ENCODE measurements at places on chromosomes 12 and 14. TPM values are rescaled to one million over a fixed set of nuclear protein-coding genes. Genes with fewer than 3 reads are reported as not detected.

DNA sequence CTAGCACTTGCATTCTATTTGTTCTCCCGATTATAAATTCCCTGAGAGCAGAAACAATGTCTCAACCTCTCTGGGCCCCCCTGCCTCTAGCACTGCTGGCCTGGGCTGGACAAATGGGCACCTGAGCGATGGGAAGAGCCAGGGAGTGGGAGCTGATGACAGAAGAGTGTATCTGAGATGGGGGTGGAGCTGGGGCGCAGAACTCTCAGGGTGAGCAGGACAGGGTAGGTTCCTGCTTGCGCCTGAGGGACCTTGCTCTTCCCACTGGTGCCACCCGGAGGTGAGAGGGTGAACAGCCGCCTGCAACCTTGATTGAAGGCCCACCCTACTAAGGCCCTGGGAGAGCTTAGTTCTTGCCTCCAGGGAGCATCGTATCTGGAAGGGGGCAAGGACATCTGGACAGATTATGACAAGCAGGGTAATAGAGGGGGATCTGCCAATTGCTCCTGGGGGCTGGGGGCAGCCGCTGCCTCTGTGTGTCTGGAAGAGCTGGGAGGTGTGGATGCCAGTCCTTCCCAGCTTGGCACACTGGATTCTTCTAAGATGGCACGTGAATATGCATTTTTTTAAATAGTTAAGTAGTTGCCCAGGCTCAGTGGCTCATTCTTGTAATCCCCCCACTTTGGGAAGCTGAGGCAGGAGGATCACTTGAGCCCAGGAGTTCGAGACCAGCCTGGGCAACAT lies 43.0 kb upstream of the TSPAN9 start:
- DNase-seq = no peak

GRCh38 chr14:64634558-64634957 lies 69.7 kb upstream of the PLEKHG3 start:
- no peak for DNase-seq

GRCh38 chr14:97724265-97724731 lies 927.1 kb downstream of the VRK1 start:
- DNase-seq = no peak

DNA sequence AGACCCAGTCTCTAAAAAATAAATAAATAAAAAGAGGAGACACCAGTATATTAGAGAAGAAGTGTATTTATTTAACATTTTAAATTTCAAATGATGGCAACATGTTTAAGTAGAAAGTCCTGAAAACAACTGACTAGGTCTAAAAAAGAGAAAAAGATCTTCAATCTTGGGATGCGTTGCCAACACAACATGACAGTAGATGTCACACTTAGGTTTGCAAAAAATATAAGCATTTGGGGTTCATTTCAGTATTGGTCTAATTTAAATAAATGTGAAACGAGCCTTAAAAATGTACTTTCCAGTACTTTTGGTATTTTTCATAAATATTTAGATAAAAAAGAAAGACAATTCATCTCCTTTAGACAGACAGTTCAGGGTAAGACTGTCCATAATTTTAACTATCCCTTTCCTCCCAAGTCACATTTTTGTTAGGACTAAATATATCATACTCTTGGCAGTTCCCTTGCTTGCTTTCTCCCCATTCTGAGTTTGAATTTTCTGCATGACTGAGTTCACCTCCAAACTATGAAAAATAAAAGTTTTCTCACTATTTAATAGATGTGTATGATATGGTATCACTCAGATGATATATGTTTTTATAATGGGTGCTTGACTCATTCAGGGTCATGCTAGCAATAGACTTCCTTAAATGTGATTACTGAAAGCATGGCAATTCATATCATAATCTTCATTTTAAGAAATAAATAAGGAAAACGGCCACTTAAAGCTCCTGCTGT lies 4.3 kb downstream of the C14orf93 start:
- no peak for DNase-seq

DNA sequence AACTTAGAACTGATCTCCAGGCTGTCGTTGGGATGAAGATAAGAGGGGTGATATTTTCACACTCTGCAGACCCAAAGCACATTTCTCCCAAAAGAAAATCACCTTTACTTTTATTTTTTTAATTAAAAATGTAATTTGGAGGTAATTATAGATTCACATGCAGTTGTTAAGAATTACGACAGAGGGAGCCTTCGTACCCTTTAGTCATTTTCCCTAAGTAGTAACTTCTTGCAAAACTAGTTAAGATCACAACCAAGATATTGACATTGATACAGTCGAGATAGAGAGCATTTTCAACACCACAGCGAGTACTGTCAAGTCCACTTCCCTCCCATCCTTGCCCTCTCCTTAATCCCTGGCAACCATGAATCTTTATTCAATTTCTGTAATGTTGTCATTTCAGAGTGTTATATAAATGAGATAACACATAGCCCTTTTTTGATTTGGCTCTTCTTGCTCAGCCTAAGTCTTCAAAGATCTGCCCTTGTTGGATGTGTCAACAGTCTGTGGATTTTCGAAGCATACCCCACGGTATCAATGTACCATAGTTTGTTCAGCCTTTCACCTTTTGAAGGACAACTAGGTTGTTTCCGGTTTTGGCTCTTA lies 39.6 kb downstream of the DNAH10 start:
- DNase-seq = no peak

The WSB2 gene
- total RNA-seq = 36.2 TPM

The SMOC1 gene
- total RNA-seq = not detected

- no peak for DNase-seq
These were observed at the start of gene CISTR for GRCh38 chr12:53751336-53752191. Gene CISTR, minus strand, starts transcription at chr12:53751979.

The NID2 gene
- total RNA-seq = 2.2 TPM

- no peak for DNase-seq
These were observed 75.9 kb upstream of the FBRSL1 start for GRCh38 chr12:132413931-132414588.

GRCh38 chr12:129657179-129657578 lies 246.6 kb downstream of the TMEM132D start:
- DNase-seq = no peak

- DNase-seq = no peak
These were observed 149.5 kb downstream of the NOVA1 start for GRCh38 chr14:26448181-26448855.

DNA sequence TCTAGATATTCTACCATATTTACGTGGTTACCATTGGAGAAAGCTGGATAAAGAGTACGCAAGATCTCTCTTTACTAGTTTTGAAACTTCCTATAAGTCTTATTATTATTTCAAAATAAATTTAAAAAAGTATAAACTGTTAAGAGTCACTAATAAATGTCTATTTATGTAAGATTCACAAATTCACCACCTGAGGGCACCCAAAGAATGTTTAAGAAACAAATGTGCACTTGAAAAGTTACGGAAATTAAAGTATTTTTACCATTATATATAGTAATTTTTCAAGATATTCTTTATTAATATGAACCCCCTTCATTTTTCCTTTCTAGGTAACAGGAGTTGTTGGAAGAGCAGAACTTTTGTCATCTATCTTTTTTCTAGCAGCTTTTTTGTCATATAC lies 11.9 kb downstream of the TMTC3 start:
- no peak for DNase-seq

- no peak for DNase-seq
These were observed 17.6 kb upstream of the SRP54 start for GRCh38 chr14:34964977-34965764.

GRCh38 chr12:105721051-105721825 lies 390.7 kb downstream of the C12orf75 start:
- no peak for DNase-seq

DNA sequence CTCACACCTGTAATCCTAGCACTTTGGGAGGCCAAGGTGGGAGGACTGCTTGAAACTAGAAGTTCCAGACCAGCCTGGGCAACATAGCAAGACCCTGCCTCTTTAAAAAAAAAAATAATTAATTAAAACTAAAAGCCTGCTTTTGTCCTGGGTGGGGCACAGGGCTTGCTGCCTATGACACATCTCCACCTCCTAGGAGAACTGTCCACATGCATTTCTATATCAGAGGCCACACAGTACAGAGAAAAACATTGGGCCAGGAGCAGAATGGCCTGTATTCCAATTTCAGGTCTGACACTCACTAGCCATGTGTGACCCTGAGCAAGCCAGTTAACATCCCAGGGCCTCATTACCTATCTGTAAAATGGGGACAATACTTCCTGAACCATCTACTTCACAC lies 31.9 kb downstream of the CCDC88C start:
- no peak for DNase-seq

The HIGD1C gene
- not detected for total RNA-seq

DNA sequence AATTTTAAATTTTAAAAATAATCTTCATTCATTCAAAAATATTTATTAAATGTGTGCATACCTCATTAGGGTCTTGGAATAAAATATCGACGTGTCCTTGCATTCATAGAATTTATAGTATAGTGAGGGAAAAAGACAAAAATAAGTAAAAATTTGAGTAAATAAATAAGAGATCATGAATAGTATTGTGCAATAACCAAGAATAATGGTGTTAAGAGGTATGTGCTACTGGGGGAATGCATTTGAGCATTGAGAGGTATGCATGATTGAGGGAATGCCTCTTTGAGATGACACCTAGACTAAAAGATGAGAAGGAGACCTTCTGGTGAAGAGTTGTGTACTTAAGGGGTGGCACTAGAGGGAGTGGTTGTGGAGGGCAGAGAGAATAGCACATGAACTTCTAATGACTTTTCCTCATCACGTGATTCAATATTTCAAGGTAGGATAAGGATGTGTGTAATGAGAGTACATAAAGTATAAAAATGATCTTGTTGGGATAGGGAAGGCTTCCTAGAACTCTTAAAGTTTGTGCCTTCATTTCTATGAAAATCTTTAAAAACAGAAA lies 18.8 kb upstream of the CATSPERB start:
- no peak for DNase-seq

The BAG5 gene
- 28.5 TPM for total RNA-seq

The NDRG2 gene
- 38.2 TPM for total RNA-seq

DNA sequence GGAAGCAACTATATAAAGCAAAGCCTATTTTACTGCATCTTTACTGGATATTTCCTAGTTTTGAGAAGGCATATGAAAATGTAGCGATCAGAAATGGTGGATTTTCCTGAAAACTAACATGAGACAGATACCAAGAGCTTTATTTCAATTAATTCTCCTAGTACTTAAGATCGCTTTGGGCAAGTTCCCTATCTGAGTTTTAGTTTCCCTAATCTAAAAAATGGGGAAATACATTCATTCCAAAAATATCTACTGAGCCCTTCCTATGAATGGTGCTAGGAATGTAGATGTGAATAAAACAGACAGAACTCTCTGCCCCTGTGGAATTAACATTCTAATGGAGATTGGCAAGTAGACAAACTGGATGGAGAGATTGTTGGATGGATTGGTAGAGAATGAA lies 8.4 kb downstream of the CATSPERB start:
- no peak for DNase-seq

DNA sequence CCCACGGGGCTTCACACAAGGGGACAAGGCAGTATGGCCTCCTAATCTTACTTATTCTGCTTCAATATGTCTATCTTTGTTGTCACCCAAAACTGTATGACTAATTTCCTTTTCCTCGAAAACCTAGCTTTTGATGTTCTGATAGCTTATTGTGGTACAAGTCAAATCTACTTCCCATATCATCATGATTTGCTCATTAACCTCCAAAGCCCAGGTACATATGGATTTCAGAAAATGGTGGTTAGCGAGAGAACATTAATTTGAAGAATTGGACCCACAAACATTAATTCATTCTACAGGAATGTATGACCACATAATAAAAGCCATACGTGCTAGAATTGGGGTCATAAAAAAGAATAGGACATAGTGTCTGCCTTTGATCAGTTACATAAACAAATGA lies 412.5 kb downstream of the CCDC91 start:
- no peak for DNase-seq

The CFAP251 gene
- total RNA-seq = 1.1 TPM

The LAG3 gene
- total RNA-seq = 4.6 TPM

DNA sequence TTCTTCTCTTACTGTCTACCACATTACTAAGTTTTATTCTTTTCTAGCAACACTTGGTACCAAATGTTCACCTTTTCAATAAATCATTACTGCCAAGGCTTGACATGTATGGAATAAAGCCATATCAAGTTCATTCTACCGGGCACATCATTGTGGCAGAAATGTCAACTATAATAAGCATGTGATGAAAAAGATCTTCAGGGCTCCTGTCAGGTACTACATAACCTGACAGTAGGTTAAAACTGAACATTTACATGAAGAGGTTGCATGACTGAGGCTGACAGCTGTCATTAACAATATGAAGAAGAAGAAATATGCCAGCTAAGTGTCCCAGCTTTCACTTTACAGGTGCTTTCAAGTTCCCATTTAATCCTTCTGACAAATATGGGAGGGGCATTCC lies 178.9 kb downstream of the KCNH5 start:
- no peak for DNase-seq

DNA sequence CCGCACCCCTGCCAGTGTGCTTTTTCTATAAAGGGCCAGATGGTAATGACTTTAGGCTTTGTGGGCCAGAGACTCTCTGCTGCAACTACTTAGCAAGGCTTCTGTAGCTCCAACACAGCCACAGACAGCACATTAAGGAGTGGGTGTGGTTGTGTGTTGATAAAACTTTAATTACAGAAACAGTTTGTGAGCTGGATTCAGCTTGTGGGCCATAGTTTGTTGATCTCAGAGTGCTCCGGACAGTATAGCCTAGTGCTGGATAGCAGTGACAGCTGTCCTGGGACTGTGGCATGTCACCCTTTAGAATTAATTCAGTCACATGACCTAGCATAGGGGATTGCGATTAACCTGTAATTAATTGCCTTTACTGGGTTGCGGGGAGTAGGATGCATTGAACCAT lies 109.7 kb downstream of the ZNF664 start:
- DNase-seq = no peak

DNA sequence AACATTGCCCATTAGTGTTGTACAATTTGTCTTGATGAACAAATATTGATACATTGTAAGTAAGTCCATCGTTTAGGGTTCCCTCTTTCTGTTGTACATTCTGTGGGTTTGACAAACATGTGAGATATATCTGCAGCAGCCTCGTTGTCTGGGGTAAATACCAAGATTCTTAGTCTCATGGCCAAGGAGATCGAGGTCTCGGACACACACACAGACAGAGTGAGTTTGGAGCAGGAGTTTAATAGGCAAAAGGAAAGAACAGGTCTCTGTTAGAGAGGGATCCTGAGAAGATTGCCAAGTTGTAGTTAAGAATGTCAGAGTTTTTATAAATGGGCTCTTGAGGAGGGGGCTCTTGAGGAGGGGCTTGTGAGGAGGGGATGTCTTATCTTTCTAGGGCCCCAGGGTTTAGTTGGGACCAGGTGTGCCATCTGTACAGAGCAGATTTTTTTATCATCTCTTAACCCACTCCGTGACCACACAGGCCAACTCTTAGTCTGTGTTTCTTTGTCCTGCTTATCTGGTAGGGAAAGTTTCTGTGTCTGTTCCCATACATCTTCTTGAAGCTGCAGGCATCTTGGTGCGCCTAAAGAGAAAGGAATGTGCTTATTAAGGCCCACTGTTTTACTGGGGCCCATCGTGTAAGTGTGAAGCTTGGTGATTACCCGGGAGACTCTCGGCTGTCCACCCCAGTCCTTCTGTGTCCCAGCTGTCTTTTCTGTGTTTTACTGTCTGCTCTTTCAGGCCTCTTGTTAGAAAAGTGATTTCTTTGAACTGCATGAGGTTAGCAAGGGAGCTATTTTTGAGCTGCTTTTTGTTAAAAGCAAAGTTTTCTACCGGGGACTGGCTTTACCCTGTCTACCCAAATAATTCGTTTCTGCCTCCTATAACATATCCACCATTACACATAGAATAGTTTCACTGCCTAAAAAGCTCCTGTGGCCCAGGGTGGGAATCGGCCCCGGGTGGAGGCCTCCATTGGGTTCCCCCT lies 22.4 kb upstream of the CLEC2D start:
- no peak for DNase-seq

Measured in T-helper 17 cell (primary cell).